ENCODE measurements at places on chromosomes 3 and 15.

- peak; percentile 47 for DNase-seq
These were observed 11.0 kb downstream of the ANKRD63 start for GRCh38 chr15:40271685-40272484.

DNA sequence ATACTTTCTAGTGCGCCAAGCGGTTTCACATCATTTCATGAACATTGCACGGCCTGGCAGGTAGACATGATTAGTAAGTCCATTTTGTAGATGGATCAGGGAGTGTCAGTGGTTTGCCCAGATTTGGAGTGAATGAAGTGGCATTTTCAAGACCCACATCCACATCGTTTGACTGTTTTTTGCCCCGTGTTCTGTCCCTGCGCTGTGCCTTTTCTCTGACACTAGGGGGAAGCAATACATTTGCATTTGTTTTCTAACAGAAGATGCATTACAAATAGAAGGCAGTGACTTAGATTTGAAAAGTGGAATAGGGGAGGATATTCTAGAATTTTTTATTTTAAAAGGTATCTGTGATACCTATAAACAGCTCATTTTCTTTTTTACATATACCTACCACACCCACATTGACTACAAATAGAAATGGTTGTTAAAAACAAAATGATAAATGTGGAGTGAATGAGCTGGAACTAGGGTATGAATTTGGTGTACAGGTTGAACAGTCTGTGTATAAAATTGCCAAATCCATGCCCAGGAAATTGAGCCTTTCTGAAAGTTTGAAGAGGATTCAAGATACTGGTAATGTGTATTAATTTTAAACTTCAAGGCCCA is 98.0 kb downstream of the USP13 start:
- peak; percentile 16 for DNase-seq

GRCh38 chr15:59276225-59277178 is 69.9 kb downstream of the LDHAL6B start:
- DNase-seq: no peak

DNA sequence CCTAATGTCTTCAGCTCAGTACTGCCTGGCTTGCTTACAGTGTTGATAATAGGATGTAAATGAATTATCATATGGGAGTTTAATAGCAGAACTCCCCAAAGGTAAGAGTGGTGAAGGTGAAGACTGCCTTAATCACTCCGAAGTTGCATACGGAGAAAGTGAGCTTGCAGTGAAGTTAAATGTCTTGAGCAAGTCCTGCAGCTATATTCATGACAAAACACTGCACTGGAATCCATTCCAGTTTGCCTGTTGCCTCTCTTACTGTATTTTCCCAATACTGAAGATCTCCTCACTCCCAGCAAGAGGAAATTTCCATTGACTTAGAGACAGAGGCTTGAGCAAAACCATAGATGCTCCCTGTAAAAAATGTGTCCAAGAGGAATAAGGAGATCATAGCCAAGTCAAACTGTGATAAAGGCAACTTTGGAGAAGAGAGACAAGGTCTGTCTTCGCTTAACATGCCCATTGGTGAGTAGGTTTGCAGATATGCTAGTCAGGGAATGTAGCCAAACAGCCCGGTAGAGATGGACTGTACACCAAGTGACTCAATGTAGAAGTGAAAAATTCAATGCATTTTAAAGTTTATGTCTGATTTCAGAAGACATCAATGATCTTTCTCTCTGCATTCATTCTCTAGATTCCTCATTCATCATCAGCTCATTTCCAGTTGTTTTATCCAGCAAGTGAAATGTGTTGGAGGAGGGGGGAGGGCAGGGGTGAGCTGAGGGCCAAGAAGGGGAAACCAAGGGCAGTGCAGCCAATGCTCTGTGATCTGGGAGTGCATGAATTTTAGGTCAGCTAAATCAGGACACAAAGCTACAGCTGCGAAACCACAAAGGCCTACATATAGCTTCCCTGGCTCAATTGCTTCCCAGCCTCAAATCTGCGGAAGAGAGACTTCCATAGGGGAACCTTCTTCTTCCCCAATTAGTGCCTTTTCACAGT is 667.1 kb upstream of the NR2F2 start:
- no peak for DNase-seq

DNA sequence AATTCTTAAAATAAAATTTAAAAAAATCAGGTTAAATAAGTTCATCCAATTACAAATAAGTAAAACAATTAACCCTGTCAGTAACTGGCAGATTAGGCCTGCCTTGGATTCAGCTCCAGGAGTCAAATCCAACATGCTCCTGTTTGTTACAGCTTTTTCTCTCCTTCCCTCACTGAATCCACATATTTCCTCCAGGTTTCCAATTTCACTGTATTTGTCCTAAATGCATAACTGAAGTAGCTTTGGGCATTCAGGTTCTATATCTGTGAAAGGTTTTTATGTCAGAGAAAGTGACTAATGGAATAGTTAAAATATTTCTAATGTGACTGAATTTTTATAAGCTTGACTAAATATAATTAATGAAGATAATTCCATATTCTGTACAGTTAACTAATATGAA is 79.7 kb downstream of the IFT80 start:
- DNase-seq: no peak

DNA sequence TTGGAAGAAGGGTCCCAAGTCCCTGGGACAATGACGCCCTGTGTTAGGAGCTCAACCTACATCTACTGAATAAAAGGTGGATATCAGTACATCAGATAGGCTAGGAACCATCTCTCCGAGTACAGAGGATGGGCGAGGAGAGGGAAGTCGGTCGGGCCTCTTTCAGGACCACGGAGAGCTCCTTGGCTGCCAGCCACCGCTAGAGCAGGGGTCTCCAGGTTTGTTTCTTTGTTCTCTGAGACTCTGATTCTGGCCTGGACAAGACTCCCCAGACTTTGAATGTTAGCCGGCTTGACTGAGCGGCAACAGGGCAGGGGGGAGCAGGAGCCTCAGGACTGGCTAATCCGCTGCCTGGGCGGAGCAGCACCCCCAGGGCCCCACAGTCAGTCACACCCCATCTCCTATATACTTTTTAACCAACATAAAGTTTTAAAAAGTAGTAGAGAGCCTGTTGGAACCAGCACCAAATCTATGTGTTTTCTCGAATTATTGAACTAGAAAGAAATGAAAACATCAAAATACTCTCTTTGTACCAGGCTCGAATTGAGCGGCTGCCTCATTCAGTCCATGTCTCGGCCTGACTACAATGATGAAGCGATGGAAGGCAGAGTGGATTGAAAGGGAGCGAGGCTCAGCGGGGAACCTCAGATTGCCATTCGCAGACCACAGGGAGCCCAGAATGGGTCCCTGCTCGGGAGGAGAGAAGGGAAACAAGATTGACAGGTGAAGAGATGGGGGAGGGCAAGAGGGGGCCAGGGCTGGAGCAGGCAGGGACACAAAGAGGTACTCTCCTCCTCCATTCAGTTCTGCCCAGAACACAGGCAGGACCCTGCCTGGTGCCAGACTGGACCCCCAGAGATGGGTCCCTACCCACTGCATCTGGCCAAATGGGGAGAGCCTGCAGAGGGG is 131.6 kb downstream of the TPRA1 start:
- no peak for DNase-seq

- DNase-seq: no peak
These were observed 60.6 kb downstream of the SUCLG2 start for GRCh38 chr3:67593761-67594234.

DNA sequence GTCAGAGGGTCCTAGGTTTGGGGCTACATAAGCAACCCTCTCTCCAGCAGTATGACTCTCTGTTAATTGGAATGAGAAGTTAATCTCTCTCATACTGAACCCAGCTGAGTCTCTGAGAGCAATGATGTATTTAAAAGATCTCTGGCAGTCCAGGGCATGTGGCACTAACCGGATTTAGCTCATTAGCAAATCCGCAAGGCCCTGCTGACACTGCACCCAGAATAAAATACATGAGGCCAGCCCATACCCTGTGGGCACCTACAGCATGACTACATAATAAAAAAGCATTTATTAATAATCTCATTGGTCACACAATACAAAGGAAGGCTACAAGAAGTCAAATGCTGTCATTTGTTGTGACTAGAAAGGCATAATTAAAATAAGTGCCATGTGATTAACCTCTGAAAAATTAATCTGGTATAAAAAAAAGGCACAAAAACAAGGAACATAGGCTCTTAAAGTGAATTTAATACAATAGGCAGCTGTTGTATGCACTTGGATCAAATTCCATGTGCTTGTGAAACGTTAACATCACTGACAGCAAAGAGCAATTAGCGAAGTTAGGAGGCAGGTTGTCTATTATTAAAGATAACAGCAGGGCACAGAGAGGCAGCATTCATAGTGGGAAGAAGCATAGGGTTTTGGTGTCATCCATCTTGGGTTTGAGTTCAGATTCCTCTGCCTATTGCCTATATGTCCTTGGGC is 381.2 kb downstream of the WDR72 start:
- no peak for DNase-seq

All from G401 (cell line).